ENCODE measurements at places on chromosomes 1 and 21. TPM values are rescaled to one million over a fixed set of nuclear protein-coding genes. Genes with fewer than 3 reads are reported as not detected.

Gene FCRLA
- total RNA-seq: 0.15 TPM

Gene FCMR
- 0.37 TPM for total RNA-seq

Gene C4BPA
- 0.39 TPM for total RNA-seq

Gene IGSF9
- 19.4 TPM for total RNA-seq

Gene ATP1A4
- total RNA-seq: 0.55 TPM

Gene CYP4Z1
- total RNA-seq: not detected

Data from WTC11 (cell line).